ENCODE measurements at places on chromosomes 6 and 20.
A peak's percentile ranks its signal among the peaks of the same experiment; 100 is the strongest.

DNA sequence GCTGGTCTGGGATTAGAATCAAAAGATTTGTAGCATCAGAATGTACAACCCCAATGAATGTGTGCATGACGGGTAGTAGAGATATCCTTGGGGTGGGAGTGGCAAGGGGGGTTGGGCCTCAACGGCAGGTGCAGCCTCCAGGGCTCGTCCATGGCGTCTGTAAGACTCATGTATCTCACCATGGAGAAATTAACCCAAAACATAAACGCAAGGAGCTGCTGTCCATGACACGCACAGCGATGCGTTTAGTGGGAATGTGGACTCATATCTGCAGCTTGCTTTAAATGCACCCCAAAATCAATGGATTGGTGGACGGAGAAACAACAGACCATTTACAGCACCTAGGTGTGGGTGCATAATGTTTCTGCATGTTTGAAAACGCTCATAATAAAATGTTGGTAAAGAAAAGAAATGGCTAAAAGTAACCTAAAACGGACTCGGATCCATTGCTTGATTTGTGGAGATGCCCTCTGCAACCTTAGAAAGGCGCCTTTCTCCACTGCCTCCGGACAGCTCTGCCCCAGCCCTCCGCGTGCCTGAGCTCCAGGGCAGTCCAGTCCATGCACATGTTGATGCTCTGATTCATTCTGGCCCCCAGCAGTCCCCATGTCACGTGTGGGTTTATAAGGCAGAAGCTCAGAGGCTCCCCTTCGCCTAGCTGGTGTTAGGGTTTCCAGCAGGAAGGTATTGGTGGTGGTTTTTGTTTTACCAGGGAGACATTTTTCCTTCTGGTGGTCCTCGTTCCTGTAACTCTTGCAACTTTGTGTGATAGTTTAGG is 24.5 kb downstream of the PYGB start:
- peak; percentile 27 for DNase-seq

- no peak for DNase-seq
Observed at GRCh38 chr6:134182528-134182927, 130.1 kb upstream of the SLC2A12 start.

DNA sequence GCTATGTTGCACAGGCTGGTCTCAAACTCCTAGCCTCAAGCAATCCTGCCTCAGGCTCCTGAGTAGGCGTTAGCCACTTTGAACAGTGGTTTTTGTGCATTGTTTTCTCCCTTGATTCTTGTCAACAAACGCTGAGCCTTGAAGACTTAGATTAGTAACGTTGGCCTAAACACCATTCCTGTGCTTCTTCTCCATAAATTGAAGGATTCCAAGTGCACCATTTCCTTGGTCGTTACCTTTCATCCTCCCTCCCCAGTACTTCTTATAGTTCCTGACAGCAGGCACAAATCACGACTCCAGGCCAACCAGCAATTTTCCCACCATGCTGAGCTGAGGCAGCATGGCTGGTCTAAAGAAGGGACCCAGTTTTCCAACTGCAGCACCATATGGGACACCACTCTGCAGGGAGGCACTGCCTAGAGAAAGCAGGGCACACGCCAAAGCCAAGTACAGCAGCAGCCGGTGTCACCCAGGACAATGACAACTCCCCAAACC is 8.9 kb downstream of the RPS10 start:
- DNase-seq, result no peak

GRCh38 chr20:47761482-47762047 is 23.7 kb downstream of the SULF2 start:
- no peak for DNase-seq

- no peak for DNase-seq
Observed at GRCh38 chr6:3618642-3619041, 132.9 kb downstream of the PXDC1 start.

- DNase-seq, result no peak
Observed at GRCh38 chr20:14778875-14779274, 441.5 kb upstream of the FLRT3 start.

- DNase-seq, result no peak
Observed at GRCh38 chr6:22141241-22141745, 155.5 kb downstream of the PRL start.

GRCh38 chr6:28280595-28281287 is 631 bp upstream of the PGBD1 start:
- DNase-seq, result no peak

GRCh38 chr6:131949909-131950766 is 1.0 kb downstream of the CCN2 start:
- DNase-seq, result peak; percentile 14

DNA sequence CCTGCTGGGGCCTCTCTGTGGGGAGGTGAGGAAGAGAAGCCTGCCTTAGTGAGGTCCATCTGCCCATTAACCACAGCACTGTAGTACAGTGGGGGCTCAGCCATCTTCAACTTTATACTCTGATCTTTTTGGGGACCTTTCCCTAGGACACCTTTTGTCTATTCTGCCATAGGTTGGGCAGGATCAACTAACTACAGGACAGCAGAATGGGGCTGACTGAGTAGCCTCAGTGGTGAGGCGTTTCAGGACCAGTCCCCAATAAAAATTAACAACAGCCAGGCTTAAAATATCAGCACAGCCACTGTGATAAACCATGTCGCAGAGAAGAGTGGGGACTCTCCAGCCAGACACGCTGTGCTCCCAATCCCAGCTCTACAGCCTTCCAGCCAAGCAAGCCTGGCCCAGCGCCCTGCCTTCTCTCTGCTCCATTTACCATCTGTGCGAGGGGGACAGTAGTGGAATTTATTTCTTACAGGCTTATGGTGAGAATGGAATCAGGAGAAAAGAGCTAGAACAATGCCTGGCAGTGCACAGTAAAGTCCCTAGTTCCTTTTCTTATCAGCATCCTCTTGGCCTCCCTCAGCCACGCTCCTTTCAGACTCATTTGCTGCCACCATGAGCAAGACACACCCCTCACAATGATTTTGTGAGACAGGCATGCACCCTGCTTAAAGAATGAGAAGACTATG is 75.5 kb downstream of the SLC22A23 start:
- no peak for DNase-seq

GRCh38 chr20:53081916-53082863 is 110.0 kb downstream of the TSHZ2 start:
- no peak for DNase-seq

DNA sequence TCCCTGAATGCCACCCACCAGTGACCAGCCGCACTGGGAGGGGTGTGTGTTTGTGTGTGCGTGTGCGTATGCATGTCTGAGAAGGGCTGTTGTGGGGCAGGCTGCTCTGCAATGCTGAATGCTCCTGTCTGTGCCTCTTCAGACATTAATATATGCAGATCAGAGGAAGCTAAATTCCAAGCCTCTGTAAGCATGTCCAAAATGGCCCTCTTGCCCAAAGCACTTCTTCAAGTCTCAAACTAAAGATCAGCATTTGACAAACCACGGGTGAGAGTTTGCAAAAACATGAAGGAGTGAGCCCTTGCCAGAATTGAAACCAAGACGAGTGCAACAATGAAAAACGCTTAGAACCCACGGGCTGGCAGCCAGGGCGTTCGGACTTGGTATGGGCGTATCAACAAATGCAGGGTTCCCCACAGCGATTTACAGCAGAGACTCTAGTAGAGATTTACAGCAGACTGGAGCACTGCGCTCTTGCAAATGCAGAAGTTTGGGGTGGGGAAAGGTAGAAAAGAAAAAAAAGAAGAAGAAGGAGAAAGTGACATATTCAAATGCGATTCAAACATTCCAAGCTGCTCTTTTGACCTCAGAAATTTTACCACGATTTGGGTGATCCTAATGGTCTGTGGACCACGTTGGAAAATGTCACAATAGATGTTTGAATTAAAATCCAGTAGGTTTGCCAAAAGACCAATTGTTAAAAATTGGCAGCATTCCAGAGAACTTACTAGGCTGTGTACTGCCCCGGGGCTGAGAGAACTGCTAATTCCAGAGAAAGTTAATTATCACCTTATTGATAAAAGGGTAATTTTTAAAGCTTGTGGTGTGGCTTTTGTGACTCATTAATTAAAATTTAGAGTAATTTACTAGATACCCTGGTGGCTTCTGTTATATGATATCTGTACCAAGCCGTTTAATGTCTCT is 3.5 kb downstream of the SCML4 start:
- DNase-seq, result no peak

- DNase-seq, result peak; percentile 13
Observed at GRCh38 chr20:37209661-37210314, 30.4 kb upstream of the MROH8 start.

DNA sequence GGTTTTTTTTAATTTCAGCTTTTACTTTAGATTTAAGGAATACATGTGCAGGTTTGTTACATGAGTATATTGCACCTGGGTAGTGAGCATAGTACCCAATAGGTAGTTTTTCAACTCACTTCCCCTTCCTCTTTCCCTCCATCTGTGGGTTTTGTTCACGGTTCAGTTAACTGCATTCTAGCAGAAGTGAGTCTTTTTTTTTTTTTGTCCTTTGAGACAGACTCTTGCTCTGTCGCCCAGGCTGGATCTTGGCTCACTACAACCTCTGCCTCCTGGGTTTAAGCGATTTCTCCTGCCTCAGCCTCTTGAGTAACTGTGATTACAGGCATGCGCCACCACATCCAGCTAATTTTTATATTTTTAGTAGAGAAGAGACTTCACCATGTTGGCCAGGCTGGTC is 8.7 kb downstream of the UBR2 start:
- no peak for DNase-seq

DNA sequence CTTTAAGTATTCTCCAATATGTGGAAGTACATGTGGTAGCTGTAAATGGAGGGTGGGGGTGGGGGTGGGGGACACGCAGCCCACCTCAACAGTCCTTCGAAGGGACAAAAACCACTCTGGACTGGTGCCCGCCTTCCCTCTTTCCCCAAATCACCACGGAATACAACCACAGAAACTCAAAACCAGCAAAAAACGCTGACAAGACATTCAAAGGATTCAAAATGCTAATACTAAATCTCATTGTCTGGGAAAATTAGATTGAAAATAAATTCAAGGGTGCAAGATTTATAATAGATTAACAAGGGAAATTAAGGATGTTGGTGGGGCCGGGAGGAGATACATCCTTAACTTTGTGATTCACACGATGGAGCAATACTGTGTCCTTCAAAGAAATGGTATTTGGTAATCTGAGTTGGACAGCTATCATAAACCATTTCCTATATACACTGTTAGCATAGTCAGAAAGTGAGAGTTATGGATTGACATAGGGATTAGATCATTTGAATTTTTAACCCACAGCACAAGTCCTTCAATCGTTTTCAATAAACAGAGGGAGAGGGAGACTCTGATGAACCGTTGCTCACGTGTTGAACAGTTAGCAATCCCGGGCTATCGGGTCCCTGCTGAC is 766 bp upstream of the TBC1D22B start:
- DNase-seq, result no peak

DNA sequence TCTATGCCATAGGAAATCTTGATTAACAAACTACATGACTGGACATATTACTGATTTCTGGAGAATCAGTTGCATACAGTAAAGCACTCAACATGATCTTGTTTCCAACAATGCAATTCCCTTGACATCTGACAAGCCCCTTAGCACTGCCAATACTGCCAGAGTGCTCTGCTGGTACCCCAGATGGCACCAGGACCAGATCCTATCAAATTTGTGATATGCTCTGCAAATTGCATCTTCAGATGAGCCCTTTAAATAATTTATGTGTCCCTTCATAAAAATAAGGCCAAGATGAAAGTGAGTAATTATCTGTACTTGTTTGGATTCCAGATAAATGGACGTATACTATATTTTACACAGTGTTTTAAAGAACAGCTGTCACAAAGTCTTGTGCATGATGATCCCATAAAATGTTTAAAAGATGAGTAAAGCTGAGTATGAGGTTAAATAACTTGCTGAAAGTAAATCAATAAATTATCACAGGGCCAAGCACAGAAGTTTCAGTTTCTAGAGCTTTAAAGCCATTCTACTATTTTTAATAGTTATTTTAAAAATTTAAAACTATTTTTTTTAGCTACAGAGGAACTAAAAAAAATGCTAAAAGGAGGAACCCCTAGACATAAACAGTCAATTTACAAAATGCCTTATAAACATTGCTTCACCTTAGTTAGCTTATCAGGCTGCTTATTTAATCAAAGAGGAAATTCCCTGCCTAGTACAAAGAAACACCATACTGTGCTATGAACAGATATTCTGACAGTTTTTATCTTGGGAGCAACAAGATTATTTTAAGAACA is 42.1 kb downstream of the NUDT3 start:
- DNase-seq, result no peak

DNA sequence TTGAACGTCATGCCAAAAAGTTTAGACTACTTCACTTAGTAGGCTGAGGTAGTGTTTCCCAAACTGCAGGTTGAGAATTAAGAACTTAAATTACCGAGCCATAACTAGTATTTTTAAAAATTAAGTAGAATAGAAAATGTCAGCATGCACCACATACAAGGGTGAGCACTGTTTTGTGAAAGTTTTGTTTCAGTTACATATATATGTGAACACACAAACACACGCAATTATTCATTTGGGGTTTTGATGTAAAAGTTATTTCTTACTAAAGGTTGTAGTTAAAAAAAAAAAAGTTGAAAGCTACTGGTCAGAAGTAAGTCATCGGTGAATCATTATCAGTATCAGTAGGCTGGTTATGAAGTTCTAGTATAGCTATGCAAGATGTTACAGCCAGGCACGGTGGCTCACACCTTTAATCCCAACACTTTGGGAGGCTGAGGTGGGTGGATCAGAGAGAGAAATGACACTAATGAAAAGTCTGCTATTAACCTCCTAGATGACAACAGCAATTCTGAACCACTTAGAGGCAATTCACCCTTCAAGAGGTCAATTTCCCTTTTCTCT is 24.1 kb downstream of the FASTKD5 start:
- DNase-seq, result no peak

GRCh38 chr20:52448513-52449232 is 257.1 kb upstream of the ZFP64 start:
- no peak for DNase-seq

DNA sequence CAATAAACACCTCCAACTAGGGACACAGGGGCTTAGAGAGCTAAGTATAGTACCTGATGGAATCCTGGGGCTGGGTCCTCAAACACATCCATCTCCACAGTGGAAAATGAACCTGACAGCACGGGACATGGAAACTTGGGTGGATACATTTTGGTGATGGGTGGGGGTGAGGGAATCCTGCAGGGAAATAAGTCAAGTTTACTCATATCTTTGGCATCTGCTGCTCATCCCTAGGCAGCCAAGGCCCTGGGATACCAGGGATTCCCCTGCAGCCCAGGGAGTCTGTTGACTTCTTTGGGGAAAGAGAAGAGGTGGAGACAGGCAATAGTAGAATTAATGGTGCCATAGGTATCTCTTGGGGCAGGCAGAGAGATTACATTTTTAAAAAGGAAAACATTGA is 6.6 kb downstream of the APOBEC2 start:
- DNase-seq, result no peak

- DNase-seq, result no peak
Observed at GRCh38 chr20:46171909-46172308, 53.8 kb downstream of the CD40 start.

DNA sequence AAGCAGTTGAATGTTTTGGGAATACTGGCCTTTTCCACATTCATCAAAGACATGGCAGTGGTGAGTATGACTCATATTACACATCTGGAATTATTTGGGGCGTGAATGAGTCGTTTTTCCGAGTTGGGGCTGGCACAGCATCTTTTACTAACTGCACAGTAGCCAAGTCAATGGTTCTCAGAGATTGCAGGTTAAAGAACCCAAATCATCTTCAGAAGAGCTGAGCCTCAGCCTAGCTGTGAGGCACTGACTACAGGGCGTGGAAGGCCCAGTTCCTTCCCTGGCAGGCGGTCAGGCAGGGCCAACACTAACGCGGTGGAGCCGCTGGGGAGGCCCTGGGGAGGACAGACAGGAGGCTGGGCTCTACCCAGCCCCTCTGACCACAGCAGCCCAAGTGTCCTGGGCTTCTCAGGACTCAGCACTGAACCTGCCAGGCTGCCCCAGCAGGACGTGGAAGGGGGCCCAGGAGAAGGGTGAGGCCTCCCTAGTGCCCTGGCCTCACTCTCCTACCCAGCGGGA is 20.1 kb upstream of the HELZ2 start:
- no peak for DNase-seq

Measured in ascending aorta (tissue), 2 donors.